ENCODE measurements at places on chromosomes 2 and 18.

DNA sequence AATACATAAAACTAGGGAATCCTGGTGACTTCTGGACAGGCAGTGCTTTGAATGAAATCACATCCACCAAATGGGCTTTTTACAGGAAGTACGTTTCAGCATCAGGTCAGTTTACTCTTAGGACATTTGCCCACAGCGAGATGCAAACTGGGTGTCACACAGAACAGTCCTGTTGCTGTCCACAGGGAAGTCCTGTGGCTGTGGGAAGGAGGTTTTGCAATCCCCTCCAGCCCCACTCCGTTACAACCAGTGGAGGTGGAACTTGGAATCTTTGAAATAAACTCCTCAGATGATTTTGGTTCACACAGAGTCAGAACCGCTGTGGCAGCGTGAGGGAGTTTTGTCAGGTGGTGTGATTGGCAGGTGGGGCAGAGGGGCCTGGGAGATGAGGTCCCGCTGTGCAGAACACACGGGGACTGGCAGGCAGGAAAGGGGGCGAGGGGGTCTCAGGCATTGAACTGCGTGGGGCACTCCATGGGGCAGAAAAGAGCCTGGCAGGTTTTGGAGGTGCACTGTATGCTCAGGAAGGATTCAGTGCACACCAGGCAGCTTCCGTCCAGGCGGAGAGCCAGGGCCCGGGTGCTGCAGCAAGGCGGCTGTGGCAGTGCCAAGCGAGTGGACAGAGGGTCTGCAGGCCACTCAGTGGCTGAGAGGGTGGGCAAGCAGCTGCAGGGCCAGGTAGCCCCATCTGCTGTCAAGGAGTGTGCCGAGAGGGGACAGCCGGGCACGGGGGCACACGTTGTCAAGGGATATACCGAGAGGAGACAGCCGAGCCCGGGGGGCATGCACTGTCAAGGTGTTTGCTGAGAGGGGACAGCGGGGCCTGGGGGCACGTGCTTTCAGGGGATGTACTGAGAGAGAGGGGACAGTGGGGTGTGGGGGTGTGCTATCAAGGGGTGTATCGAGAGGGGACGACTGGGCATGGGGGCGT, 148.7 kb downstream of the LDLRAD4 start:
- DNase-seq = no peak

DNA sequence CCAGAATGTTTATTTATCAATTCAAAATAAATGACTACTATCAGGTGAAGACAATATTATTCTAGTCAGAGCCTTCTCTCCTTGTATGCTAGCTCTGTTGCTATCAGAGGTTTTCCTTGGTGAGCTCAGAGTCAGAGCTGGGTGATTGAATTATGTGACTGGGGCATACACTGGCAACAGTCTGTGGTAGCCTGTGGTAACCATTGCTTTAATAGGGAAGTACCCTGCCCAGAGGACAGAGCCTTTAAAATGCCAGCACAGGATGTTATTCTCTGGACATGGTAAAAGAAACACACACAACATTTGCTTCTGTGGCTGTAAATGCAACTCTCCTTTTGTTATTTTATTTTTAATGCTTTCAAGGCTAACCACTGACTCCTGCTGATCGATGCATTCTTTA, 124.7 kb downstream of the PPP1R1C start:
- DNase-seq = no peak

DNA sequence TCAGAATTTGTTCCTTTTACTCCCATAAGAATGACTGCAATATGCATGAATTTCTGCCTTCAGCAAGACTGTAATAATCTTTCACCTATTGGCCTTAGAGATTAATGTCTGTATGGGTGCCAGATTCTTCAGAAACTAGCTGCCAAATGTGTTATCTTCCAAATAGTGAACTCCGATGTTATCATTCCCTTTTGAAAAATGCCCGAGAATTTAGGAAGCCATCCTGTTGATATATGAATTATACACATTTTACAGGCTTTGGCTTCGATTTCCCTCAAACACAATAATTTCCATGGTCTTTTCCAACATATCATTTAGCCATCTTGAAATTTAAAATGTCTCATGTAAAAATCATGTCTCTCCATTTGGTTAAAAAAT, 101.5 kb downstream of the ZNF521 start:
- DNase-seq = no peak

GRCh38 chr2:134411279-134411827, 157.5 kb downstream of the MGAT5 start:
- DNase-seq = no peak

DNA sequence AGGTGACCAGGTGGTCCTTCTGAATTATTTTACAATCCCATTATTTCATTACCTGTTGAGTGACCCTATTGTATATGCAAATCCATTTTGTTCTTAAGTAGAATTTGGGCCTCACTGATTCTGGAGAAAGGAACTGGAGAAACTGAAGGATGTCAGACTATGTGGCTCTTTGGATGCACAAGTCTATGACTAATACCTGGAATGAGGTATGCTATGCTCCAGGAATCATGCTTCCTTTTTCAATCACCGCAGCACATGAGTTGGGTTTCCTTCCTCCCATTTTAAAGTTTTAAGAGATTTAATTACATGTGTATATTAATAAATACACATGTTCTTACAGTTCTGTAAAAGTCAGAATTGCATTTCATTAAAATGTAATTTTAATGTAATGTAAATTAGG, 253.9 kb upstream of the VWC2L start:
- DNase-seq = no peak

- DNase-seq = no peak
Measured at GRCh38 chr2:9113262-9113661, 93.3 kb upstream of the ASAP2 start.

DNA sequence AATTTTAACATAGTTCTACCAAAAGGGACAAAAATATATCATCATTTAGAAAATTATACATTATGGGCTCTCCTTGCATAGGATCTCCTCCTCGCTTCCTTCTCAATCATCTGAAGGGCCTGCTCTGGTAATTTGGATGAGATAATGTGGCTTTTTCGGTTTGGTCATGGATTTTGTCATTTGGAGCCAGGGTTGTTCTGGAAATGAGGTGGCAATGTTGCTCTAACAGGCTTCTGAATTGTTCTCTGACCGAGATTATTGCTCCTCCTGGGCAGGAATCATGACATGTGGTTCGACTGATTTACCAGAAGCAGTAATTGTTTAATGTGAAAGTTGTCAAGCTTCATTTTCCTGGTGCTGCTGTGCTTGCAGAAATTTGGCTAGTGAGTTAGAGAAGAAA, 194.7 kb upstream of the ERBB4 start:
- no peak for DNase-seq

DNA sequence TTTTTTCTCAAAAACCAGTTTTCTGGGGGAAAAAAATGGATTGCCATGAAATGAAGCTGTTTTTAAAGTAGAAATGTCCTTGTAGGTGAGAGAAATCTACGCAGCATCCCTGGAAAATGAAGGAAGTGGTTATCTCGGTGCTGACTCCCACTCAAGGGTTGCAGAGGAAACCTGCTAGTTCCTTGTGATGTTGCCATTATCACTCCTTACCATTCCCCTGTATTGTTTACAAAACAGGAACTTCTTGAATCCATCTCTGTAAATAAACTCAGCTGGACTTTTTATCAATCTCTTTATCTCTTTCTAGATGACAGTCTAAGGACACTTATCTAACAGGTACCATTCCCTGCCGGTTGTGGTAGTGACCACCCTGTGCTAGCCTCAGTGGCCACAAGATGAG, 61.2 kb downstream of the FEZ2 start:
- DNase-seq = no peak
